Renal cortex interstitium (tissue), 15 donors: ENCODE measurements at places on chromosomes 7 and 10. TPM values are rescaled to one million over a fixed set of nuclear protein-coding genes. Genes with fewer than 3 reads are reported as not detected.

GRCh38 chr7:77653572-77653971 lies 42.7 kb upstream of the RSBN1L start:
- no peak for DNase-seq

The WNT8B gene
- polyA plus RNA-seq = 0.82 TPM

The AFAP1L2 gene
- polyA plus RNA-seq = 41.6 TPM

DNA sequence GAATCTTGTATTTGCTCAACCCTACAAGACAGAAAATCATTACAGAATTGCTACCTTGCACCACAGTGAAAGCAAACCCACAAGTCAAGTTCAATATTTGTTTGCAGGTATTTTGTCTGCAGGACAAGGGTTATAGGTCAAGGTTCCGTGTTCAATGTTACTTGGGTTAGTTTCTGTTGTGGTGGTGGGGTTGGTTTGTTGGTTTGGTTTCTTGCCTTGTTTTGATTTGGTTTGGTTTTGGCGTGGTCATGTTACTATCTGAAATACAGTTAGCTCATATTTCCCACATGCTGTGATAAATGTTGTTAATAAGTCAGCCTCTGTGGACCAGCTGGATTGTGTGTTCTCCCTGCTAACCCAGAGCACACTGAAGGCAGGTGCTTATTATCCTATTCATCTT lies 75.6 kb upstream of the INSIG1 start:
- no peak for DNase-seq

GRCh38 chr10:74178042-74178791 lies 27.2 kb downstream of the ADK start:
- no peak for DNase-seq

DNA sequence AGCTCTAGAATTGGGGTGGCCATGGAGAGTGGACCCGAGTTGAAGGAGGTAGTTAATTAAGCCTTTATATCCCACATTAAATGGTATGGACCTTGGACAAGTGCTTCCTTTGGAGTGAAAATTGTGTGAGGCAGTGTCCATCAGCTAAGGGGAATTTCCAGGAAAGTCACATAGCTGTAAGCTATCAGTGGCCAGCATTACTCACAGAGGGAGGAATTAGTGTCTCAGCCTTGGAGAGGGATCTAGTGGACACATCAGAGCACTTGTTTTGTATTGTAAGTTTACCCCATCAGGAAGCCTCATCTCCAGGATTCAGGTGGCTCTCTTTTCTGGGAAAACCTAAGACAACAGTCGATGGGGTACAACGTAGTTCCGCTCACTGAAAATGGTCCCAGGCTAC lies 416.7 kb downstream of the TFEC start:
- no peak for DNase-seq

DNA sequence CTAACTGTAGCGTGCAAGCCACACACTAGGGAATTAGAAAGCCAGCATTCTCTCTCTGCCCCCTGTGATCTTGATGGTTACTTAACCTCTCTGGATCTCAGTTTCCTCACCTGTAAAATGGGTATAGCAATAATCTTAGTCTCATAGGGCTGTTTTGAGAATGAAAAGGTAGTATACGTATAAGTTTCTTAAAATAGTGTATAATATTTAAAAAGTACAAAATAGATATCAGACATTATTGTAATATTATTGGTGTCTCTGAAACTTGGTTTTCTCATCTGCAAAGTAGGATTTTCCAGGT lies 80.4 kb downstream of the CHN2 start:
- DNase-seq = no peak

GRCh38 chr10:4888236-4888635 lies 62.2 kb downstream of the AKR1E2 start:
- DNase-seq = no peak

The SEMA3C gene
- polyA plus RNA-seq = 34.7 TPM

DNA sequence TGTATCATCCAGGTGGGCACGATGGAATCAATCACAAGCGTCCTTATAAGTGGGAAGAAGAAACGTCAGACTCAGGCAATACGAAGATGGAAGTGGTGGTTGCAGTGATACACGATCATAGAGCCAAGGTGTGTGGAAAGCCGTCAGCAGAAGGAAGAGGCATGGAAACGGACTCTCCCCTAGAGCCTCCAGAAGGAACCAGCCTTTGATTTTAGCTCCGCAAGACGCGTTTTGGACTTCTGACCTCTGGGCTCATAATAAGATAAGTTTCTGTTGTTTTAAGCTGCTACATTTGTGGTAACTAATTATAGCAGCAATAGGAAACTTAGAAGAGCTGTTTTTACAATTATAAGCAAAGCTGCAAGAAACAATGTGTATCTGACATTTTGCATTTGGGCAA lies 14.8 kb downstream of the FANK1 start:
- DNase-seq = no peak

DNA sequence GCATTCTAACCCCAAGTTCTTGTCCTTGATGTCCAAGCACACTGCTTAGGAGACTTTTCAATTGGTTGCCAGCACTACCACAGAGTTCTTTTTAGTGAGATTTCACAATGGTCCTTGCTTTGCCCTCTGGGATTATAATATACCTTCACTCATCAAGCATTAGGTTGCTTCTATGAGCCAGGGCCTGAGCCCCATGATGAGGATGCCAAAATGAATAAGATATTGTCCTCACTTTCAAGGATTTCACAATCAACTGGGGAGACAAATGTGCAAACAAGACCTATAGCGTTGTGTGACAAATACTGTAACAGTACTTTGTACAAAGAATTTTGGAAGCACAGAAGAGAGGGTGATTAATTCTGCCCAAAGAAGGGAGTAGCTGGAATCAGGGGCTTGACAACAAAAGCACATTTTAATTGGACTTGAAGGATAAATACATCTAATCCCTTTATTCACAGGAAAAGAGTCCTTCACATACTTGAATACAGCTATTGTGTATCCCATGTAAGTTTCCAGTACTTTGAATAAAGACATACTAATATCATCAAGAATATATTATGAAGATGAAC lies 263.6 kb upstream of the LRRN3 start:
- no peak for DNase-seq
